H1 (cell line): ENCODE measurements at places on chromosomes 6 and 20. TPM values are rescaled to one million over a fixed set of nuclear protein-coding genes. Genes with fewer than 3 reads are reported as not detected.

- H3K27ac ChIP-seq: no peak overlapping the region; the same call in 1 of the 2 replicates
- no peaks in the 10 kb centered on the region for H3K36me3 ChIP-seq
- no peak overlapping the region for H3K4me3 ChIP-seq
Observed at GRCh38 chr6:47209632-47210031, 100.1 kb downstream of the TNFRSF21 start.

DNA sequence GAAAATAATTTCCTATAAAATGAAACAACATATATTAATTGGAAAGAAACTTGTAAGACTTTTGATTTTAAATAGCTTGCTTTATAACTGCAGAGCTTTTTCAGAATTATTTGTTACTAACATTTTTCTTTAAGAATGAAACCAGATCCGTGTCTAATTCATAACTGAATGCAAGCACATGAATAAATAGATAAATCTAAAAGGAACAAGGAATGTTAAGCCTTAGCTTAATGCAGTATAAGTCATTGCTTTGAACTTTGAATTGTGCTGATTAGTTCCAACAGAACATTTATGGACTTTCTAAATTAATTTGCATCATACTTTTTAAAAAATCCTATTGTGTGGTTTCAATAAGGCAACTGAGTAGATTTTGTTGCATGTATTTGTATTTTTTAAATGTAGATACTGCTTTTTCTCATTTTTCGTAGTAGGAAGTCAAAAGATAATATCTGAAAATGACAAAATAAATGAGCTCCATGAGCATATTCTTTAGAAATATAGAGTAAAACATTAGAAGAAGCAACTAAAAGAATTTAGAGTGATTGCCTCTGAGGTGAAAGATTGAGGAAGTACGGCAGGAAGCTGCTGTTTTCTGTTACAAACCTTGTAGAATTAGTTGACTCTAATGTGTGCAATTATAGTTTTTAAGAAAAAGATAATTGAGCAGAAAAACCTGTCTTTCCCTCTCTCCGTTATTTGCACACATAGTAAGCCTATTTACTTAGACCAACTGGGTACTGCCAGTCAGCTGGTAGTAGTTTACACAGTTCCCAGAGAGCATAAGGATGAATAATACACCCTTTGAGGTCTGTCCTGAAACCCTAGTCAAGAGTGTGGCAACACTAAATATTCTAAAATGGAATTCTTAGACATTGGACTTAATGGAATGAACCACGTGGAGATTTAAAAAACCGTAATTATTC, 32.6 kb upstream of the SLC35D3 start:
- no peaks in the 10 kb centered on the region for H3K36me3 ChIP-seq
- no peak for DNase-seq
- no peaks in the 10 kb centered on the region for H3K27me3 ChIP-seq

GRCh38 chr6:15411766-15412165, 165.9 kb downstream of the JARID2 start:
- H3K4me1 ChIP-seq: peaks cover 1% of the 10 kb centered on the region; the same call in 1 of the 2 replicates
- no peaks in the 10 kb centered on the region for H3K27me3 ChIP-seq
- peak; percentile 37 for DNase-seq
- no peak overlapping the region for H3K27ac ChIP-seq

- H3K27me3 ChIP-seq: no peaks in the 10 kb centered on the region
- 0 out of 2 replicates have a peak, but pooled peaks cover 3% of the 10 kb centered on the region for H3K36me3 ChIP-seq
- no peaks in the 10 kb centered on the region for H3K4me1 ChIP-seq
- H3K4me3 ChIP-seq: no peak overlapping the region
- H3K27ac ChIP-seq: no peak overlapping the region
- no peak for DNase-seq
Observed at GRCh38 chr6:14467591-14467990, 350.0 kb downstream of the CD83 start.

- H3K4me3 ChIP-seq: peak within 1 kb of the TSS; percentile 29
- H3K27me3 ChIP-seq: peaks cover 98% of the 10 kb centered on the region
- peaks cover 20% of the 10 kb centered on the region for H3K4me1 ChIP-seq
- H3K36me3 ChIP-seq: peaks cover 20% of the 10 kb centered on the region; the same call in 1 of the 2 replicates
- H3K27ac ChIP-seq: no peak within 1 kb of the TSS
- DNase-seq: no peak
Observed at GRCh38 chr6:1609648-1610496, at the start of gene FOXC1. Gene FOXC1 (plus strand): TSS chr6:1609915. CDS start chr6:1610446, 531 bp downstream.

The SNRPB2 gene
- total RNA-seq: 99.6 and 102 TPM in 2 replicates
